ENCODE measurements at places on chromosomes 3 and 15. TPM values are rescaled to one million over a fixed set of nuclear protein-coding genes. Genes with fewer than 3 reads are reported as not detected.

Gene CDHR4
- total RNA-seq = not detected

Gene NR2F2
- total RNA-seq = 0.97 TPM

Gene SLC12A1
- total RNA-seq = not detected

Gene STXBP5L
- total RNA-seq = not detected

Gene MAGEL2
- total RNA-seq = 0.32 TPM

Gene UTS2B
- total RNA-seq = under 0.01 TPM

Gene ARNT2
- 0.15 TPM for total RNA-seq

Gene DPPA2
- not detected for total RNA-seq

Gene SLC15A2
- under 0.01 TPM for total RNA-seq

Gene SNX22
- 0.76 TPM for total RNA-seq

Gene THBS1
- 6,779 TPM for total RNA-seq

Gene BCL2A1
- 2.3 TPM for total RNA-seq

Gene COL6A6
- total RNA-seq = not detected

Gene XCR1
- total RNA-seq = not detected

Gene ZNF860
- total RNA-seq = 0.61 TPM

Gene COL6A5
- total RNA-seq = not detected

Gene IL5RA
- not detected for total RNA-seq

Gene EOMES
- not detected for total RNA-seq

Gene CRABP1
- total RNA-seq = not detected

Gene SLC28A1
- not detected for total RNA-seq

Gene CFAP100
- total RNA-seq = not detected

Gene WNT7A
- total RNA-seq = not detected

Gene FETUB
- not detected for total RNA-seq

Gene GOLGA8K
- total RNA-seq = 0.30 TPM

Gene ABI3BP
- total RNA-seq = 54.3 TPM

Gene MAPKAPK3
- total RNA-seq = 25.7 TPM

Gene ADCY5
- not detected for total RNA-seq

Gene VPS33B
- total RNA-seq = 12.7 TPM

Gene CADPS
- under 0.01 TPM for total RNA-seq

Gene PLA2G4E
- not detected for total RNA-seq

Gene TEX55
- total RNA-seq = not detected

Gene IL17RD
- total RNA-seq = 0.32 TPM

Gene CCDC13
- 1.3 TPM for total RNA-seq

Gene MKRN2OS
- total RNA-seq = not detected

Gene ADAMTS9
- 38.3 TPM for total RNA-seq

Gene BFSP2
- total RNA-seq = not detected

Gene AMOTL2
- total RNA-seq = 119 TPM

Gene GMPPB
- total RNA-seq = 51.2 TPM

Gene SNX4
- total RNA-seq = 53.6 TPM

Gene SNAPC5
- total RNA-seq = 23.1 TPM

Gene UACA
- 144 TPM for total RNA-seq

Gene RBMS3
- total RNA-seq = 33.1 TPM

Measured in epithelial cell of umbilical artery (primary cell).